ENCODE measurements at places on chromosomes 1 and 21.

DNA sequence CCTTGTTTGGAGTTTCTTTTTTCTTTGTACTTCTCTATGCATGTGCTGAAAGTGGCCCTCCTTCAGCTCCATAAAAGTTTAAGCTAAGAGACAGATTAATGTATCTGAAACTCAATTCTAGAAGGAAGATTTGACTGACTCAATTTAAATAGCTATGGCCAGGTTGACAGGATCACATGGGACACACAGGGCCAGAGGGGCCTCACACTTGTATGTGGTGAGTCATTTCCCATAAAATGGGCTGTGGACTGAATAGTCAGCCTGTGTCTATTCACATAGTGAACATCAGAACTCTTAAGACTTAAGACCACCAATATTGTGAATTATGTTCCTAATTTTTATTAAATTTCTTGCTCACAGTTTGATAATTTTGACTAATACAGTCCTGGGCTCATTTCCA is 45.7 kb upstream of the DEPDC1 start:
- DNase-seq = no peak

DNA sequence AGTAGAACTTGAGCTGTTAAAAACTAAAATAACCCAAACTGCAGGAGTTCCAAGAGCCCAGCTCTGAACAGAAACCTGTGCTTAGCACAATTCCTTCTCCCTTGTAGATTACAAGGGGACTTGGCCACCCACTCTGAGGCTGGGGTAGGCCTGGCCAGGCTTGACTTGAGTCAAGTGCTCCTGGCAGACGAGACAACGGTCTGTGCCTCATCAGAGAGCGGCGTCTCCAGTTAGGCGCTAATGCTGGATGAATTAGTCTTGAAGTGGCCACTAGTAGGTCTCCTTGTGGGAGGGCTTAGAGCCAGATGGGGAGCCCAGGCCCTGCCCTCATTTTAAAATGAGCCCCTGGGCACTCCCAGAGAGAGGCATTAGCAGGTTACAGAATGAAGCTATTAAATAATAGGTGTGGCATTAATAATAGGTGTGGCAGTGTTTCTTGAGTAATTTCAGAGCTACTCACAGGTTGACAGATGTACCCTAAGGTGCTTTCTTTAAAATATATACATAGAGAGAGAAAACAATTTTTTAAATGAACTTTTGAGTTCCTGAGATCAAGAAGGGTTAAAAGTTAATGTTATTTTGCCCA is 1.1 kb downstream of the EEIG2 start:
- peak; percentile 46 for DNase-seq

DNA sequence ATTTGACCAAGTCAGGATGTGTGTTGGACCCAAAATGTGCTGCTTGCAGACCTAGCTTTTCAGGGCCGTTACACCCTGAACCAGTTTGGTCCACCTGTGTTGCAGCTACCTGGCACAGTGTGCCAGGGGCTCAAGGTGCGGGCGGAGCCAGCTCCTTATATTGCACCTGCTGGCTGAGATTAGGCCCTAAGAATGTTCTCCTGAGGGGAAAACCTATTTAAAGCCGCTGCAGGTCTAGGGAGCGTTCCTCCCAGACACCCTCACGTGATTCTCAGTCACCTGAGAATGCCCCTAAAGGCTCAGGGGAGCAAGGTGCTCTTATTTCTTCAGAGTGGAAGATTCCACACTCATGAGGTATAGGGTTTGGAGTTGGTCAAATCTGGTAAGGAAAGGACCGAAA is 12.0 kb downstream of the GSTM3 start:
- no peak for DNase-seq

GRCh38 chr1:62229468-62229867 is 34.8 kb downstream of the L1TD1 start:
- DNase-seq = no peak

- no peak for DNase-seq
Measured at GRCh38 chr1:226708967-226709396, 30.1 kb downstream of the ITPKB start.

GRCh38 chr1:222791006-222791710 is 23.7 kb upstream of the DISP1 start:
- no peak for DNase-seq

DNA sequence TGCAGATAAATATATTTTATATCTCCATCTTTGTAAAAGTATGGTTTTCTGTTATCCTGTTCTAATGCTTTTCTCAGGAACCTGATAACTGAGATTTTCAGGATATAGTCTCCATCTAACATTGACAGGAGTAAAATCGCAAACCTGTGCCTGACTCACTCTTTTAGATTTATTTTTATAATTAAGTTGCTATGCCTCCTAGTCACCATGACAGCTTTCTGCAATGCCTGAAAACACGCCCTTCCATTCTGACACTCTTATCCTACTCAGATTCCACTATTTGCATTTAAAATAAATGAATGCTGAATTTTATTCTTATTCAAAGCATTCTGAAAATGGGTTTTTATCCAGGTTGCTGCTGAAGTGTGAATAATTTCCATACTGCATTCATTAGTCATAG is 62.8 kb downstream of the RGS21 start:
- DNase-seq = no peak

GRCh38 chr1:172390683-172391551 is 29.6 kb upstream of the C1orf105 start:
- peak; percentile 67 for DNase-seq

GRCh38 chr1:51100264-51100880 is 1.7 kb upstream of the C1orf185 start:
- DNase-seq = no peak

GRCh38 chr1:238111081-238111480 is 220.4 kb upstream of the ZP4 start:
- DNase-seq = no peak

GRCh38 chr1:9442278-9442846 is 96.9 kb upstream of the SLC25A33 start:
- DNase-seq = no peak

DNA sequence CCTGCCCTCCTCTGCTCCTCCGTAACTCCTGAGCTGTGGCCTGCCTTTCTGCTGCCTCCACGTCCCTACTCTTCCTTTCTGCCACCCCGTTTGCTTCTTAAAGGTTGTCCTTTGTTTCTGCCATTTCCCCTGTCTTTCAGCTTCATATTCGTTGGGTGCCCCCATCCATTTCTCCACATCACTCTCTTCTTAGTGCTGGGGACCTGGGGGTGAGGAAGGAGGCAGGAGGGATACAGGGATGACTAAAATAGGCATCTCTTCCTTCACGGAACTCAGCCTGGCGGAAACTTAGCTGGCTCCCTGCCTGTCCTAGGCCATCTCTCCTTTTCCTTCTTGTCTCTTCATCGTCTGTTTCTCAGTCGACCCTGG is 67.0 kb upstream of the CD1D start:
- no peak for DNase-seq

DNA sequence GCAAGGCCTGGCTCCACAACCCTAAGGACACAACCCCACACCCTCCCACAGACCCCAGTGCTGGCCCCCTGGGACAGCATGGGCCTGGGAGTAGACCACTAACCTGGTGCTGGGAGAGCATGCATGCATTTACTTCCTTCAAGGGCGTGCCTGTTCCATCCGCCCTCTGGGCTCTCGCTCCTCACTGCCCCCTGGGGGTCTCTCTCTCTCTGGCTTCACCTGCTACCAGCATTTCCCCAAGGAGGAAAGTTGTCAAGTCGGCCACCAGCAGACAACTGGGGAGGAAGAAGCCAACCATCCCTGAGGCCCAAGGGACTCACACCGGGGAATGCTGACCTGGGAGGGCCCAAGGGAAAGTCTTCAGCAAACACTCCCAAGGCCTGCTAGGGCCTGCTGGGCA is 6.5 kb downstream of the LRP8 start:
- no peak for DNase-seq

- DNase-seq = no peak
Measured at GRCh38 chr1:204979306-204979705, 63.7 kb upstream of the CNTN2 start.
